Fibroblast of the conjunctiva (primary cell): ENCODE measurements at places on chromosomes 3 and 15.
A peak's percentile ranks its signal among the peaks of the same experiment; 100 is the strongest.

- DNase-seq, result no peak
These were observed 192.4 kb upstream of the RORA start for GRCh38 chr15:61421470-61421869.

DNA sequence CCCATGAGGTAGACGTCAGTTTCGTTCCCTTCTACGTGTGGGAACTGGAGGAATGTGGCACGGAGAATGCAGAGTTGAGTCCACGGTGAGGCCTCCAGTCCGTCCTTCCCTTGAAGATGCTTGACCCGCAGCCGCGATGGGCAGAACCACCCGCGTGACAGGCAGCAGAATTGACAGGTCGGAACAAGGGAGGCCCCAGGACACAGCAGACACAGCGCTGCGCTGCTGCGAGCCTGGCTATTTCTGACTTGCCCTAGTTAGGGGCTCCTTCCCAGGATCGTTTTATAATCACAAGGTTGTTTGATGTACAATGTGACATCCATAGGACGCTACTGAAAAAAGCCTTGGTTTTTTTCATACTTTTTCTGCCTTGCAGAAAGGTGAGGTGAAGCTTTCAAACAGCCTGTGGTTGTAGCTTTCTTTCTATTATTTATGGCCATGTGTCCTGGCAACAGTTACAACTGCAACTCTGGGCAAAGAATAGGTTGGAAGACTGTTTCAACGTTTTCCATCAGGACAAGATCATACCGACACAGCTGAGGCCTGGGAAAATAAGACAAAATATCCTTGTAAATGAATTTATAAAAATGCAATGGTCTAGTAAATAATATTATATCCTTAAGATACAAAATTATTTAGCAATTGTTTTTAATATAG, 9.6 kb upstream of the TMEM41A start:
- DNase-seq, result no peak

DNA sequence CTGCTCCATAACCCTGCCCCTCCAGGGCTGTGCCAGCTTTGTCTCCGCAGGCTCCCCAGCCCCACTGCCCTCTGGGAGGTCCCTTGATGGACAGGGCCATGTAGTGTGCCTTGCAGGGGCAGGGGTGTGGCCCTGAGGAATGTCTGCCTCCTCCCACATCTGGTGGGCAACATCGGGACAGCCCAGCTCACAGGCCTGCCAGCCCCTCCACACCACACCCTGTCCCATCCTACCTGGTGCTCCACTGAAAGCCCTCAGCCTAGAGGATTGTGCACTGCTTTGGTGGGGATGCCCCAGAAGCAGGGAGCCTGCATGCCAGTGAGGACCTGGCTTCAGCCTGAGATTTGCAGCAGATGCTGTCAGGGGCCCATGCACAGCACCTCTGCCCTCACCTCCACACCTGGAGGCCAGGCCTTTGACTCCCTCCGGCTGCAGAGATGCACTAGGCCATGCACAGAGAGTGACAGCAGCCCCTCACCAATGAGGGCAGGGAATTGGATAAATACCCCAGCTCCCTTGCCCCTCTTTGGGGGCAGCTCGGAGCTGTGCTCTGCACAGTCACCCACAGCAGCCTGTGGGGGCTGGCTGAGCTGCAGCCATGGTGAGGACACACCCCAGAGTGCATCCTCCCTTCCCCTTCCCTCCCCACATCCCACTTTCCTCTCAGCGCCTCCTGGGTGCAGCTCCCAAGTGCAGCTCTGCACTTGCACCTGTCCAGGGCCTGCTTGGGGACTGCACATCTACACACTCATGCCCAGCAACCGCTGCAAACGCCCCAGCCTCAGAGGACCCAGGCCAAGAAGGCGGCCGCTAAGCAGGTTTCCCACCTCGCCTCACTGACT, 2.7 kb downstream of the C3orf22 start:
- no peak for DNase-seq

- no peak for DNase-seq
These were observed 84.7 kb downstream of the MRPL46 start for GRCh38 chr15:88382482-88382983.

DNA sequence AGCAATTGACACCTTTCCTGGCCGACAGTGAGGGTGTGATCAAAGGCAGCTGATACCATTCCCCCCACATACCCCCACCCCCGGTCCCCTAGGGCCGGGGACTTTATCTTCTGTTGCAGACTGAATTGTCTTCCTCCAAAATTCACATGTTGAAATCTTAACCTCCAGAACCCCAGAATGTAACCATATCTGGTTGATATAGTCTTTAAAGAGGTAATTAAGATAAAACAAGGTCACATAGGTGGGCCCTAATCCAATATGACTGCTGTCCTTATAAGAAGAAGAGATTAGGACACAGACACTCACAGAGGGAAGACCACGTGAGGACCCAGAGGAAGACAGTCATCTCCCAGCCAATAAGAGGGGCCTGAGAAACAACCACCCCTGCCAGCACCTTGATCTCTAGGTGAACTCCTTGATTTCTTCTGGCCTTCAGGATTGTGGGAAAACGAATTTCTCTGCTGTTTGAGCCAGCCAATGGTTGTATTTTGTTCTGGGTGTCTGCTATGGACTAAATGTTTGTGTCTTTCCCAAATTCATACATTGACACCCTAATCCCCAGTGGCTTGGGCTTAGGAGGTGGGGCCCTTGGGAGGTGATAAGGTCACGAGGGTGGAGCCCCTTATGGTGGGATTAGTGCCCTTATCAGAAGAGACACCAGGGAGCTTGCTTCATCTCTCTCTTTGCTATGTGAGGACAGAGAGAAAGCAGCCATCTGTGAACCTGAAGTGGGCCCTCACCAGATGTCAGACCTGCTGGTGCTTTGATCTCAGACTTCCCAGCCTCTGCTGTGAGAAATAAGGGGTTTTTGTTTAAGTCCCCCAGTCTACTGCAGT, 144.0 kb downstream of the CHSY1 start:
- DNase-seq, result no peak

DNA sequence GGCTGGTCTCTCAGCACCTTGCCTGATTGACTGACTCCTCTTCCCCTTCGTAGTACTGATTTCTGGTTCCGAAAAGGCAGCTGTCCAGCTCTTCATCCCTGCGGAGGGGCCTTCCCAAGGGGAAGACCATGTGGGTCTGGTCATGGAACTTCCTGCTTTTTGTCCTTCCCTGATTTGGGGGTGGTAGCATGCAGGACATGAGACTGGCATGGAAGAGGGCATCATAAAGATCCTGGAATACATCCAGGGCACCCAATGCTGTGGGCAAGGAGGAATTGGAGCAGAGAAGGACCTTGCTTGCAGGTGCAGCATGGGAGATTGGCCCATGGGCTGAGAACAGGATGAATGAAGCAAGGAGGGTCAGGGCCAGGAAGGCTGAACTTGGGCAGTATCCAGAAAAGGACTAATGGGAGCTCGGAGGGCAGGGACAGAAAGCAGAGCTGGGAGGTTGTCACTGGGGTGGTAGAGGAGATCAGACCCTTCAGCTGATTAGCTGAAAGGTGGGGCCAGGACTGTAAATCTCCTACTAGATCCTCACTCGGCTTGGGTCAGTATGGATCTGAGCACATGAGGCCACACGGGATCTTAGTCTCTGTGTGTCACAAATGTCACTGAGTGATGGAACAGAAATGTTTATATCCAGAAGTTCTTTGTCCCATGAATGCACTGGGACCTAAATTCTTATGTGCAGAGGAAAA, 59.5 kb downstream of the AMOTL2 start:
- no peak for DNase-seq

DNA sequence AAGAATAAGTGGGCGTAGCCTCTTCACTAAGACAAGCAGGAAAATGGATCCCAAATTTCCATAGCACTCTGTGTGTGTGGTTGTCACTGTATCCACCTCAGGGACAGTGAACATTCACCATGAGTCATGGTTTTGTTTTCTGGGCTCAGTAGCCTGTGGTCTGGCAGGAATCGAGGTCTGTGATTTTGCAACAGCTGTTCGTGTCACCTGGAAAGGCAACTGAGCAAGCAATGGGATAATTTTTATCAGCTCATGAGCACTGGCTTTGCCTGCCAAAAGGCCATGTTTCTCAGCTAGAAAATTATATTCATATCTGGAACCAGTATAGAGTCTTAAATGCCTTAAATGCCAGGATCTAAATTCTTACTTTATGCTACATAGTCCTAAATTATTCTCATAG, 60.9 kb downstream of the STRIT1 start:
- peak; percentile 85 for DNase-seq

- no peak for DNase-seq
These were observed 2.0 kb downstream of the KLHL6 start for GRCh38 chr3:183553334-183554026.

GRCh38 chr3:33360136-33360825, 79.9 kb downstream of the UBP1 start:
- DNase-seq, result peak; percentile 24

DNA sequence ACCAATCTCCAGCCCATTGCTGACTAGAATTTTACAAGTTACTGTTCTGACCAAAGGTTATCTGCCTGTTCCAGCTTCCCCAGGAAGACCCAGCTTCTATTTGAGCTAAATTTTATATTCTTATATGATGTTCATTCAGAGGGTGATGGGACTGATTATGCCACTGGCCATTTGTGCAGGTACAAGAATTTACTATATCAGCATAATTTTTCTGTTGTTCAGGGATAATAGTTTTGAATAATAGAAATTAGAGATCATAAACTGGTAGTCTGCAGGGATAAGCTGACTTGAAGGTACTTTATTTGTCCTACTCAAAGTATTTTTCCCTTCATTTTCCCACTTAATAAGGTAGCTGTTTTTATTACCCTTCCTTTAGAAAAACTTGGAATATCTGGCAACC, 222.6 kb upstream of the MRPL3 start:
- DNase-seq, result no peak

GRCh38 chr3:48919215-48920138, 835 bp downstream of the ARIH2 start:
- DNase-seq, result no peak

GRCh38 chr15:63449731-63450130, 54.7 kb upstream of the USP3 start:
- DNase-seq, result no peak

DNA sequence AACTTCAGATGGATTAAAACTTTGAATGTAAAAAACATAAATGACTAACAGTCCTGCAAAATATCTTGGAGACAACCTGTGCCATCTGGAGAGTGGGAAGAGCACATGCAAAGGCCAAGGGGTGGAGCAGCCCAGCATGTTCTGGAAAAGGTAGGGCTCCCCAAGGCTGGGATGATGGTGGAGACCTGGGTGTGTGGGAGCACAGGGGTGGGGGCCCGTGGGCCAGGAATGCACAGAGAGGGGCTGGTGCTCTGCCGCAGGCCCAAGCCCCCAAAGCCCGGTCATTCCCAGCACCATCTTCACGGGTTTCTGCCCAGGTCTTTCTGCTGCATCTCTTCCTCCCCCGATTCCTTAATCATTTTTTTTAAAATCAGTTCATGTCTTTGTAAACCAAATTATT, 9.7 kb upstream of the GATA2 start:
- no peak for DNase-seq

DNA sequence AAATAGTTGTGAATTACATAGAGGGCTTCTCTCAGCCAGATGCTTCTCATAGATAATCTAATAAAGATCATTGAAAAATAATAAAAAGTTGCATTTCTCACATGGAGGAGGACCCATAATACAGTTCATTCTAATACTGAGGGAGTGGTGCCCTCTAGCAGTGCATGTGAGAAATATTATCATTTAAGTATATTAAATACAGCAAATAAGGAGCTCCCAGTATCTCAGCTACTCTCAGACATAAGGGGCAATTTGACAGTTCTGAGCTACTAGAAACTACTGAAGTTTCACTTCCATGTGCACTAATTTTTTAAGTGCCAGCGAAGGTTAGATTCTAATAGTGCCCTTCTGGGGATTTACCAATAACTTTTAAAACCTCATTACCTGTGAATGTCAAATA, 188.3 kb downstream of the IL5RA start:
- peak; percentile 2 for DNase-seq

GRCh38 chr3:153379516-153379915, 217.5 kb downstream of the RAP2B start:
- DNase-seq, result no peak

DNA sequence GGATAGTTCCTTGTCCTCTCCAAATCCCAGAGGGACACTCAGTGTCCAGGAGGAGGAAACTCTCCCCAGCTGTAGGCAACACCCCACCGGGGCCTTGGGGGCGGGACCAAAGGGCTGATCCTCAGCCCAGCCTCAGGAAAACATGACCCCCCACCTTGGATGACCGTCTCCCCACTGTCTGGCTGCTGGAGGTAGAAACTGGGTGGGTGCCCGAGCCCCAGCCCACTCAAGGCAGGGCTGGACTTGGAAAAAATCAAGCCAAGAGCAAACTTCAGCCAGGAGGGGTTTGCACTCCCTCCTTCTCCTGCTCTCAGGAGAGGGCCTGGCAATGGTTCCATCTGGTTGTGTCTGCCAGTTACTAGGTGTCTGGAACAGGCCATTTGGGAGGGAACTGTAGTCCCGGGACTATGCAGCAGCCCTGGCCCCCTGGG, 3.6 kb upstream of the RASL12 start:
- no peak for DNase-seq

- no peak for DNase-seq
These were observed 127.2 kb upstream of the MANF start for GRCh38 chr3:51257870-51258269.
